Tibial nerve (tissue), 4 donors: ENCODE measurements at places on chromosomes 16 and 17.

DNA sequence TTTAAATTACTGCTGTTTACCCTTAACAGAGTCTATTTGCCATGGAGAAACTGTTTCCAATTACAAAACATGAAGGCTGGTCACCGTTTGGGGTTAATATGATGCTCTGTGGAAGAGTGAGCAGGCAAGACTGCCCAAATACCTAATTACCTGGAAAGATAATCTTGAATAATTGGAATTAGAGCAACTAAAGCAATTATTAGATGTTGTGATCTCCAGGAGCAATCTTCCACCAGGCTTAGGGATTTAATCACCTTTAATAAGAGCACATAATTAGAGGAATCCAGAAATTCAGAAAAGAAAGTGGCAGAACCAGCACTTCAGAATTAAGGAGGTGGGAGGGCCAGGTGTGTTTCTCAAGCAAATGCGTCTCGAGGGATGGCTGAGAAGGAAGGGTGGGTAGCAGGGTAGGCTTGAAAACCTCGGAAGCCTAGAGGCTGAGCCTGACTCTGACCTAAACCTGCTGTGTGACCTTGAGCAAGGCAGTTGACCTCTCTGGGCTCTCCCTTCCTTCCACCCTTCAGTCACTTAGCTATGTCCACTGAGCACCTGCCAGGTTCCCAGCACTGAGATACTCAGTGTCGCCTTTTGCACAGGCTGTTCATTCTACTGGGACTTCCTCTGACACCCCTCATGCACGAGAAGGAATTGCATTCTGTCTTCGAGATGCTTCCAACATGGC lies 113.2 kb downstream of the GSG1L start:
- DNase-seq: no peak

- no peak for DNase-seq
Measured at GRCh38 chr17:80376531-80376930, 38.4 kb upstream of the ENDOV start.

DNA sequence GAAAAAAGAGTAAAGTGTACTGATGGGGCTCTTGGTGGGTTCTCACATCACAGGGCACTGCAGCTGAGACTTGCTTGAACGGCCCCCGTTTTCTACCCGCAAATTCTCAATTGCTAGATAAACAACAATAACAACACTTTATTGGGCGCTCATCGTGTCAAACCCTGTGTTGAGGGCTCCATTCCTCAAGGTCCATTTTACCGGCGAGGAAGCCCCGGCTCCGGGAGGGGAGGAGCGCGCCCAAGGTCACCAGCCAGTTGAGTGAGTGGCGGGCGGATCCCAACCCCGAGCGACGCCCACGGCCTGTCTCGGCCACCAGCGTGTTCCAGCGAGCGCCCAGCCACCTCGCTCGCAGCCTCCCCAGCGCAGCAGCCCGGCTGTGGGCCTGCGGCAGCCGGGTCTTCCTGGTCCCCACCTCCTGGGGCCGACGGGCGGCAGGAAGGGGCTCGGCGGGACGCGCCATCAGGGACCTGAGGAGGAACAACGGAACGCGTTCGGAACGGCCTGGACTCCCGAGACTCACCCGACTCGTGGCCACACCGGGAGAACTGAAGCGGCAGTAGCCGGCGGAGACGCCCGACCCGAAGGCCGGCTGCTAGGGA lies 373 bp downstream of the CMC2 start:
- peak; percentile 53 for DNase-seq

GRCh38 chr16:56604966-56605365 lies 3.4 kb upstream of the MT2A start:
- DNase-seq: no peak

- DNase-seq: no peak
Measured at GRCh38 chr16:84773312-84773711, 46.5 kb upstream of the CRISPLD2 start.

DNA sequence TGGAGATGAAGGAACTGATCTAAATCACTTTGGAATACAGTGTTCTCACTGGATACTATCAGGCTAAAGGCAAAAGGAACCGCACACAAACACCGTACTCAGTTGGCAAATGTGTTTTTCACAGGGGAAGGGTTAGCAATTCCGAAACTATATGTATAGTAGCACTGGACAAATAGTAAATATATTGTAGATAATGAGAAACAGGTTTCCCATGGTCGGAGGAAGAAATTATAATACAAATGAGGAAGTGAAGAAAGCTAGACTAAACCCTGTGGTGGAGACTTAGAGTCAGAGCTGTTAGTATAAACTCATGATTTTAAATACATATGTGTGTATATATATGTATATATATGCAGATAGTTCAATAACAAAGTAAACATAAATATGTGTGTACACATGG lies 414.1 kb upstream of the SALL1 start:
- no peak for DNase-seq

- no peak for DNase-seq
Measured at GRCh38 chr17:67443931-67444595, 67.0 kb downstream of the PITPNC1 start.

DNA sequence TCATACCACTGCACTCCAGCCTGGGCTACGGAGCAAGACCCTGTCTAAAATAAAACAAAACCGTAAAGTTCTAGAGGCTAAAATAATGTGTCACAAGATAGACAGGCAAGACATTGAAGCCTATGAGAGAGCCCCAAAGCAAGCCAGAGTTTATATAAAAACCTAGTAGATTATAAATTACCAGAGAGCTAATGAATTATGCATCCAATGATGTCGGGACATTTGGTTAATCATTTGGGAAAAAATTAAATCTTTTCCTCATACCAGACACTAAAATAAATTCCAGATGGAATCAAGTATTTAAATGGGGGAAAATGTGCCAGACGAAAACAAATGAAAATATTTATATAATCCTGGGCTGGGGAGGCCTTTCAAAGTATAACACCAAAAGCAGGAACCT lies 24.2 kb downstream of the CCDC40 start:
- DNase-seq: no peak

- DNase-seq: no peak
Measured at GRCh38 chr16:4523686-4524085, 14.9 kb downstream of the CDIP1 start.

DNA sequence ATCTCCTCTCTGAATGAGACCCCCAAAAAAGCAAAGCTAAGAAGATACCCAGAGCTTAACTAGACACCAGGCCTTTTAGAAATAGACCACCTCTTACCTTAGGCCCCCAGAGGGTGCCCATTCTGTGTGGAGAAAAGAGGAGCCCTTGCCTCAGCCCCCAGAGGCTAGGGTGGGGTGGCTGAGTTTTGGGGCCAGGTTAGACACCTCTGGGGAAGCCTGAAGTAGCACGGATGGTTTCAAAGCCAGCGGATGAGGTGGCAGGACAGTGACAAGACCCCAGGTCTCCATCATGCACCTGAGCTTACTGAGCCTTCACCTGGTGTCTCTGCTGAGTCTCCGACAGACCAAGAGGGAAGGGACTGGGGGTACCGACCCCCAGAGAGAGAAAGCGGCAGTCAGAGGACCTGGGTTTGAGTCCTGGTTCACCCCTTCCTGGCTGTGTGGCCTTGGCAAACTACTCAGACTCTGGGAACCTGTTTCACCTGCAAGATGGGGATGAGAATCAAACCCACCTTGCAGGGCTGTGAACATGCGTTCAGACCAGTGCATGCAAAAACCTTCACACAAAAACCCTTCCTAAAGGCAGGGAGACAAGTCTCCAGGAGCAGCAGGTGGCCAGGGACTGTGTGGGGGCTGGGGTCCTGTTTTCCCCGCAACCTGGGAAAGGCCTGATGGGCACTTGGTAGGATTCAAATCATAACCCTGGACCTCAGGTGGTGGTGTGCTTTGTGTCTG lies 7.7 kb downstream of the SCGB1C2 start:
- DNase-seq: peak; percentile 3

DNA sequence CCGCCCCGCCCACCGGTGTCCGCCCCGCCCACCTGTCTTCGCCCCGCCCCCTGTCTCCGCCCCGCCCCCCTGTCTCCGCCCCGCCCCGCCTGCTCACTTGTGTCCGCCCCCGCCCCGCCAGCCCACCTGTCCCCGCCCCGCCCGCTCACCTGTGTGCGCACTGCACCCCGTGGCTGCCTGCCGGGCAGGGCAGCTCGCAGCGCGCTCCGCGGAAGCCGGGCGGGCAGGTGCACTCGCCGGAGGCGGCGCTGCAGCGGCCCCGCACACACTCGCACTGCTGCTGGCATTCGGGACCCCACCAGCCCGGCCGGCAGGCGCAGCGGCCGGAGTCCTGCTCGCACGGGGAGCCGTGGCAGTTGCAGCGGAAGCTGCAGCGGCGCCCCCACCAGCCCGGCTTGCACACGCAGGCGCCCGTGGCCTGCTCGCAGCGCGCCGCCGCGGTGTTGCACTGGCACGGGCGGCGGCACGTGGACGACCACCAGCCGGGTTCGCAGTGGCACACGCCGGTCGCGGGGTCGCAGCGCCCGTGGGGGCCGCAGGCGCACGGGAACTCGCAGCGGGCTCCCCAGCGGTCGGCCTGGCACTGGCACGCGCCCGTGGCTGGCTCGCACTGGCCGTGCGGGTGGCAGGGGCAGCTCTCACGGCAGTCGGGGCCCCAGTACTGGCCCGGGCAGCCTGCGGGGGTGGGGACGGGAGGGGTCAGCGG lies 2.1 kb downstream of the SCARF1 start:
- DNase-seq: no peak

GRCh38 chr17:73785496-73785895 lies 141.3 kb upstream of the SDK2 start:
- DNase-seq: no peak

GRCh38 chr17:8894202-8894671 lies 26.8 kb upstream of the PIK3R6 start:
- no peak for DNase-seq

GRCh38 chr17:13200671-13201070 lies 182.8 kb upstream of the ELAC2 start:
- no peak for DNase-seq

- no peak for DNase-seq
Measured at GRCh38 chr16:85422632-85423550, 190.2 kb upstream of the GSE1 start.

GRCh38 chr16:70635336-70636016 lies 10.9 kb upstream of the IL34 start:
- DNase-seq: peak; percentile 45

- no peak for DNase-seq
Measured at GRCh38 chr17:19631905-19632304, 16.6 kb upstream of the ALDH3A2 start.

DNA sequence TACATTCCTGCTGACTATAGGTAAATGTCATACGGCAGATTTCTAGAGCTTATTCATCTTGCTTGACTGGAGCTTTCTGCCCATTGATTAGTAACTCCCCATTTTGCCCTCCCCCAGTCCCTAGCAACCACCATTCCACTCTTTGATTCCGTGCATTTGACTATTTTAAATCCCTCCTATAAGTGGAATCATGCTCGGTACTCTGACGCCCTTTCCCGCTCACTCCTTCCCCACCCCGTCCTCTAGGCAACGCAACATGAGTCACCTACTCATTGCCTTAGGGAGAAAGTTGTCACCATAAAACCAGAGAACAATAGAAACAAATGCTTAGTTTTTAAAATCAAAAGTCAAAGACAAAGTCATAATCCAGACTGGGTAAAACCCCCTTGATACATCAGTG lies 45.5 kb upstream of the RBBP6 start:
- no peak for DNase-seq

GRCh38 chr17:72901657-72902056 lies 190.8 kb downstream of the SLC39A11 start:
- DNase-seq: no peak

DNA sequence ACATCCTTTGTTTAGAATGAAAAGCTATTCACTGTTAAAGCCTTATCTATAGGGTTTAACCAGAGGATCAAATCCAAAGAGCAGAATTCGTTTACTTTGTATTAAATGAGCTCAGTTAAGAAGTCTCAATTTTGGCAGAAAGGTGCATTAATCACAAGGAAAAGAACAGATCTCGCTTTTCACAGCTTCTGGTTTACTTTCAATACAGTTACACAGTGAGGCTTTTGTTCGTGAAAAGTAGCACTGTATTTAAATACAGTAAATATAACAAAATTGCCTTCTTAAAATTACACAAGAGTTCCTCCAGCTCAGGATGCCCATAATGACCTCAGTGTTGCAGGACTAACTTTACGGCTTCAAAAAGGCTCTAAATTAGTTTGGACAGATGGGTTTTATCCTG lies 669.1 kb upstream of the SALL1 start:
- no peak for DNase-seq

- DNase-seq: no peak
Measured at GRCh38 chr16:67845291-67846062, 1.3 kb upstream of the NUTF2 start.

GRCh38 chr16:59411961-59412841 lies 678.1 kb upstream of the GOT2 start:
- DNase-seq: no peak
